ENCODE measurements at places on chromosomes 3 and 15. TPM values are rescaled to one million over a fixed set of nuclear protein-coding genes. Genes with fewer than 3 reads are reported as not detected.

ACTC1 gene
- not detected for total RNA-seq

GPX1 gene
- total RNA-seq: 201 TPM

TERB2 gene
- not detected for total RNA-seq

C3orf49 gene
- total RNA-seq: not detected

ASB14 gene
- not detected for total RNA-seq

CHL1 gene
- total RNA-seq: not detected

TMCO5A gene
- not detected for total RNA-seq

EFHB gene
- 0.77 TPM for total RNA-seq

NTRK3 gene
- total RNA-seq: not detected

TRMT10C gene
- 45.8 TPM for total RNA-seq

PAQR5 gene
- 0.14 TPM for total RNA-seq

ECE2 gene
- not detected for total RNA-seq

APOD gene
- not detected for total RNA-seq

TMEM43 gene
- 19.7 TPM for total RNA-seq

SCN11A gene
- total RNA-seq: not detected

PRR20G gene
- not detected for total RNA-seq

CSNK1G1 gene
- 20.4 TPM for total RNA-seq

REC114 gene
- total RNA-seq: not detected

SERPINI2 gene
- not detected for total RNA-seq

SEMA3F gene
- 0.34 TPM for total RNA-seq
